ENCODE measurements at places on chromosomes 7 and 10.

- no peak for DNase-seq
These were observed 216.7 kb upstream of the PHF14 start for GRCh38 chr7:10756981-10757380.

DNA sequence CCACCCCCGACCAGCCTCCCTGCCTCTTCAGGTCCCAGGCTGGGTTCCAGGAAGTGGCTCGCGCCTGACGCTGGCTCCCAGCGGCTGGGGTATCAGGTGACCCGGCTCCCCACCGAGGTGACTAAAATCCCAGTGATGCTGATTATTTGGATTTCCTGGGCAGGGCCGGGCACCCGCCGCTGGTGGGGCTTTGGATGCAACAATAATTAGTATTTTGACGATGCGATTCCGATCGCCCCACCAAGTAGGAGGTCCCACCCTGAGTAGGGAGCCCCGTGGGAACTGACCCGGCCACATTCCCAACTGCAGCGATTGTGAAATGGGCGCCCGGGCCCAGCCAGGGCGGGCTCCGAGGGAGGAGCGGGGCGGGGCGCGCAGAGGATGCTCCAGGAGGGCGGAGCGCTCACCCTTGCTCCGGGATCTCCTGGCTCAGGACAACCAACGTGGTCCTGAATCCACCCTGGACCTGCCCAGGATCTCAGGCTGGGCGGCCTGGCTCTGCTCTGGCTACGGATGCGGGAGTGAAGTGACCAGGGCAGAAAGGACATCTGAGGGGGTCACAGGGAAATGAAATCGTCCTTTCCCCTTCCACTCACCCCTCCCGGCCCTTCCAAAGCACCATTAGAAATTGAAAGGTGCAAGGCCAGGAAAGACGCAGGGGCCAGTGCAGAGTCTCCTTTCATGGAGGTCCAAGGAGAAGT, 32.6 kb downstream of the DUSP5 start:
- DNase-seq: peak; percentile 47

GRCh38 chr7:1668396-1669063, 1.5 kb upstream of the ELFN1 start:
- DNase-seq: peak; percentile 62

- no peak for DNase-seq
These were observed 97.0 kb downstream of the BAMBI start for GRCh38 chr10:28774051-28774995.
